ENCODE measurements at places on chromosomes 7 and 10.

GRCh38 chr7:24975172-24975571 lies 4.8 kb downstream of the OSBPL3 start:
- DNase-seq, result no peak

GRCh38 chr7:99079104-99079503 lies 64.8 kb downstream of the SMURF1 start:
- no peak for DNase-seq

DNA sequence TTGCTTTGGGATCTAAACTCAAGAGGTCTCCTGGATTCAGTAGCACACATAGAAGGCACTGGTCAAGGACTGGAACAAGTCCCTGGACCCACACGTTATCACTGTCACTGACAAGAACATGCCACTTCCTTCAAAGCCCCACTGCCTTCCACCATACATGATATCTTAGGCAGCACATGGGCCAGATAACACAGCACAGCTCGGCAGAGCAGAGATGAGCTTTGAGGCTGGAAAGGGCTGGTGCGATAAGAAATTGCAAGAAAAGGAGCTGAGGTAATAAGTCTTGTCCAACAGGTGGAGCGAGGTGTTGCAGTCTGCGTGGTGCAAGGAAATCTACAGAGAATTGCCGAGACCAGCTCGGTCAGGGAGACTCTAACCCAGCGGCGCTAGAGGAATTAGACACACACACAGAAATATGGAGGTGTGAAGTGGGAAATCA lies 139.8 kb upstream of the CDK13 start:
- DNase-seq, result no peak

DNA sequence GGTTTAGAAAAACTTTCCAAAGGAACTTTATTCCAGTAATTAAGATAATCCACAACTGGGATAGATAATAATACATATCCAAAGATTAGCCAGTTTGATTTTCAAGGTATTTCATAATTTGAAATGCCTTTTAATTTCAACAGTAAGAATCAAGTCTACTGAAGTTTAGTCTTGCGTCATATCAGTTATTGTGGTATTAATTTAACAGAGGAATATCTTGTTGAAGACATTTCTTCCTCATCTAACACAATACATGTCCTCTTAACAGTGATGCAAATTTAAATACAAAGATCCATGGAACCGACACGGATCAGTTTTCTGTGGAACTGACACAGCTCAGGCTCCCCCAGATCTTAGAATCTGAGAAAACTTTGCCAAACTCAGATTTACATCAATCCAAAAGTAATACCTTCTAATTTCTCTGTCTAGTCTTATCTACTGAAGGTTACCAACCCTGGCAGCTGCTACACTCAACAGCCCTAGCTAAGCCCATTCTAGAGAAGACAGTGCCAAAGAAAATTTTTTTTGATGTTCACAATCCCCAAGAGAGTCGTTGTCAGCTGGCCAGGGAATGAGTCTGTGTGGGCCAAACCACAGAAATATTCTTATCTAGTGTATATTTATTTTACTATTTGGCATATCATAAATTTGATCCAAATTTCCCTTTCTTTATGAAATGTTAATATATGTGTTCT lies 365.2 kb upstream of the MEOX2 start:
- DNase-seq, result no peak

- DNase-seq, result no peak
Measured at GRCh38 chr10:62098278-62099121, 170.1 kb downstream of the RTKN2 start.

- DNase-seq, result no peak
Measured at GRCh38 chr10:127345231-127345965, 149.0 kb upstream of the INSYN2A start.

GRCh38 chr10:12783293-12783692 lies 218.2 kb downstream of the CCDC3 start:
- DNase-seq, result no peak

- DNase-seq, result no peak
Measured at GRCh38 chr7:17408245-17408903, 109.9 kb downstream of the AHR start.

- no peak for DNase-seq
Measured at GRCh38 chr7:38679419-38679818, 48.2 kb upstream of the AMPH start.

DNA sequence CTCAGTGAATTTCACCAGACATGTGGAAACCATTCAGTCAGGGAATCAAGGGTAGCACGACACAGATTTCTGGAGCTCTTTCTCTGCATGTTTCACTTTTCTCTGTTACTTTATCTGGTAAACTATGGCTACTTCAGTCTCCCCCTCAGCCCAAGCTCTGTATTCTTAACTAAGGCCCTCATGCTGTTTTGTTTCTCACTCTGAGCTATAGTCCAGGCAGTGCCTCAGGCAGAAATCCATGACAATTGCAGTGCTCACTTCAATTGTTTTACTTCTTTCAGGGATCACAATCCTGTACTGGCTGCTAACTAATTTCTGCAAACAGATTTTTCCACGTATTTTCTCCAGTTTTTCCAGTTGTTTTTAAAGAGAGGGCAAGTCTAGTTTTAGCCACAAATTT lies 1599.9 kb upstream of the LRRTM3 start:
- no peak for DNase-seq

DNA sequence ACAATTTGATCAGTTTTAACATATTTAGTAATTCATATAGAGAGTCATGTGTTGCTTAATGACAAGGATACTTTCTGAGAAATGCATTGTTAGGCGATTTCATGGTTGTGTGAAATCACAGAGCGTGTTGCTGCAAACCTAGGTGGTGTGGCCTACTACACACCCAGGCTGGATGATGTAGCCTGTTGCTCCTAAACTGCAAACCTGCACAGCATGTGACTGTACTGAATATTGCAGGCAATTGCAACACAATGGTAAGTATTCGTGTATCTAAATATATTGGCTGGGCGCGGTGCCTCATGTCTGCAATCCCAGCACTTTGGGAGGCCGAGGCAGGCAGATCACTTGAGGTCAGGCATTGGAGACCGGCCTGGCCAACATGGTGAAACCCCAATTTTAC lies 73.7 kb upstream of the BAIAP2L1 start:
- DNase-seq, result no peak

- DNase-seq, result no peak
Measured at GRCh38 chr10:128062331-128062880, 63.8 kb downstream of the MKI67 start.

GRCh38 chr7:18396953-18397352 lies 98.6 kb upstream of the HDAC9 start:
- DNase-seq, result no peak

DNA sequence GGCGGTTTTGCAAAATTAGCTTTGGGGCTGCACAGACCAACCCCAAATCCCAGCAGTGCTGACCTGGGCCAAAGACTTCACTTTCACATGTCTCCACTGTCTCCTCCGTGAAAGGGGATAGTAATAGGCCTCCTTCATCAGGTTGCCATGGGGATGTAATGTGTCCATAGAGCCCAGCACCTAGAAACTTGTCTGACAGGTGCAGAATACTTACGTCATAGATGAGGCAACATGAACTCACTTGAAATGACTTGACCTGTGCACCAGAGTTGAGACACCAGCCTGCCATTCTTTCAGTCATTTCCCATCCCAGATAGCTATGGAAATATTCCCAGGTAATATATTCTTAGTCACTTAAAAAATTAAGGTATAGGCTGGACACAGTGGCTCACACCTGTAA lies 94.2 kb downstream of the INSYN2A start:
- no peak for DNase-seq

- no peak for DNase-seq
Measured at GRCh38 chr10:35940141-35941041, 298.3 kb upstream of the FZD8 start.

- DNase-seq, result no peak
Measured at GRCh38 chr10:99888622-99889021, 106.2 kb downstream of the ABCC2 start.

DNA sequence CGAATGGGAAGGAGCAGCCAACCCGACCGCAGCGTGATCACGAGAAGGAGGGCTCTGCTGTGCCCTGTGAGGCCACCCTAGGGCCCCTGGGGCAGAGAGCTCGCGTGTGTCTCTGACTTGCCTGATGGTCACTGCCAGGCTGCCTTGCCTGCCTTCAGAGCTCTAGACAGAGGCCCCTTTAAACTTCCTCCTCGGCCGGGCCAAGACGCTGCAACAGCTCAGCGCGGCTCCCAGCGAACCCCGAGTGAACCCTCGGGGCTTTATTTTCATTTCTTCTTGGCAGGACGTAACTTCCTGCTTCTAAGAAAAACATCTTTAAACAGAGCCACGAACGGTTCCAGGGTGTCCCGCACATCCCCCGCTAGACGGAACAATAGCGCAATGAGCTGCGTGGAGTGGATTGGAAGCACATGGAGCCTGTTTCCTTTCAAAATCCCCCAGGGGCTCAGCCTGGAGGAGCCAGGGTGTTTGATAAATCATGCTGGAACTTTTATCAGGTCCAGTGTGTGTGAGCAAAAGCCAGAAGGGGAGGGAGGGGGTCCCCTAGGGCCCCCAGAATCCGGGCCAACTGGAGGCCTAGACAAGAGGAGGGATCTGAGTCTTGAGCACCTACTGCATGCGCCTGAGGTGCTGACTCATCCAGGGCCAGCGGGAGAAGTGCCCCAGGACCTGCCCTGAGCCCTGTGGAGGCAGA lies 134.1 kb upstream of the GDF10 start:
- no peak for DNase-seq

DNA sequence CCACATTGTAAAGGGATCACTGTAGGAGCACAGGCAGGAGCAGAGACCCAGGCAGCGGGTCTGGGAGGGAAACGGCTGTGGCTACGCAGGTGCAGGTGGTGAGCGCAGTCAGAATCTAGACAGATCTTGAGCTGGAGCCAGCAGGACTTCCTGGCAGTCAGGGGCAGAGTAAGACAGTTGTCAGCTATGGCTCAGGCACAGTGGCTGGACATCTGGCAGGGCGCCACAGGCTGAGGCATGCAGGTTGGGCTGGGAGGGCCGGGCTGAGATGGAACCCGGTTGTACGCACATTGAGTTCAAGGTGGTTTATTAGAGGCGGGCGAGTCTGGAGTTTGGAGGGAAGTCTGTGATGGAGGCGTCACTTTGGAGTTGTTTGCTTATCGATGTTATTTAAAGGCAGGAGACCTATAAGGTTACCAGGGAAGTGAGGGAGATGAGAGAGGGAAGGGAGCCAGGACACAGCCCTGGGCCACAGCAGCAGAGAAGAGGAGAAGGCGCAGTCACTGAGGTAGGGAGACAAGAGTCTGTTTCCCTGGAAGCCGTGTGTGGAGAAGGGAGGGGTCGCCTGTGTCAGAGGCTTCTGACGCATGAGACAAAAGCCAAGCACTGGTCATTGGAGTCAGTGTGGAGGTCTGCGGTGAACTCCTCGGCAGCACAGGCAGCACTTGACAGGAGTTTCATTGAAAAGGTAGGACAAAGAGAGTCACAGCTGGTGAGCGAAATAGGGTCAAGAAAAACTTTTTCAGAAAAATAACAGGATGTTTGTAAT lies 73.8 kb downstream of the LANCL2 start:
- DNase-seq, result no peak

- DNase-seq, result no peak
Measured at GRCh38 chr10:80015911-80016830, 62.3 kb upstream of the TMEM254 start.

DNA sequence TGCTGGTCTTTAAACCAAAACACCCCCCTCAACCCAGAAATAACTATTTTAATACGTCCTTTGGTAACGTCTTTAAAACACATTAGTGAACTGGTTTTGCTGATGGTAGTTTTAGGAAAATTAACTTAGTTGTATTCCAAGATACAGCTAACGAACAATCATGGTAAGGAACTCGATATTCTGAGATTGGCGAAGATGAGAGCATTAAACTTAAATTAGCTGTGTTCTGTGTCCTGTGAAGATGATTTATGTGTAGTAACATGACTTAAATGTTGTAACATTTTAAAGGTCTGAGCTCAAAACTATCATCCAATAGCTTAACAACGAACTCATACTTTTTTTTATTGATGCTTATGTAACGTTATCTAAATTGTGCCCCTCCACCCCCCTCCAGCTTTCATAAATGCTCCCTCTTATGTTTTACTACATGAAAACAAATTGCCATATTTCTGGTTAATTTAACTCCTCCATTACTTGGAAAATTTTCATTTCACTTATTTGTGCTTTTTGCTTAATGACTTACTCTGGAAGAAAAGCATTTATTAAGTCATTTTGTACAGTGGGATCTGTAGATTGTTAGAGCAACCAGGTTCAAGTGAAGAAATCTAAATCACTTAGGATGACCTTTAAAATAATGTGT lies 1.7 kb downstream of the SDK1 start:
- no peak for DNase-seq

- DNase-seq, result no peak
Measured at GRCh38 chr10:85642082-85642420, 724.5 kb downstream of the GRID1 start.

- no peak for DNase-seq
Measured at GRCh38 chr10:132492323-132493025, 45.1 kb upstream of the INPP5A start.

DNA sequence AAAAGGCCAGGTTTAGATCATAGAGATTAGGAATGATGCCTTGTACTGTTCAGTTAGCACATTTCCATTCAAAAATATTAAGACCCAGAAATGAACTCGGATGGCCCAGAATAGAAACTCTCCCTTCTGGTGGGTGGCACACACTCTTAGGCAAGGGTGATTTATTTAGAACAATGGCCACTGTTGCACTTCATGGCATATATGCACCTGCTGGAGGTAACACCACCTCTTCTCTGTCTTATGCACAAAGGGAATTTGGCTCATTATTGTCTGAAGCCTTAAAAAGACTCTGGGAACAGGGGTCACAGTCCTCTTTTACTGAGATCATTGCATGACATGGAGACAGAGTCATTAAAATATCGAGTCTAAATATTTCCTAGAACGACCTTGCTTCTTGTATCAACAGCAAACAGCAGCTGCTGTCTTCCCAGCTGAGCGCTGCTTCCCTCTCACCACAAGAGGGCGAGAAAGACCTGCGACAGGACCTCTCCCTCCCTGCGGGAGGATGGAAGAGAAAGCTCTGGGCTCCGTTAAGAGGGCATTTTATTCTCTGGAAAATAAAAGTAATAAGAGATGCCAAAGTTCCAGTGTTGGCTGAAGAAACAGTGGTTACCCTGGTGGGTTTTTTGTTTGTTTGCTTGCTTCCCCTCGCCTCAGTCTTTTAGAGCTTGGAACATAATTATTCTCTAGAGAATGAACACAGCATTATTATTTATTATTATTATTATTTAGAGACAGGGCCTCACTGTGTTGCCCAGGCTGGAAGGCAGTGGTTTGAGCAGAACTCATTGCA lies 13.5 kb upstream of the BAMBI start:
- no peak for DNase-seq

GRCh38 chr7:36547416-36547815 lies 157.8 kb downstream of the ANLN start:
- no peak for DNase-seq
